ENCODE measurements at places on chromosomes 1 and 21. TPM values are rescaled to one million over a fixed set of nuclear protein-coding genes. Genes with fewer than 3 reads are reported as not detected.

GRCh38 chr1:155950829-155951228 is 9.4 kb downstream of the RXFP4 start:
- no peak for DNase-seq

DNA sequence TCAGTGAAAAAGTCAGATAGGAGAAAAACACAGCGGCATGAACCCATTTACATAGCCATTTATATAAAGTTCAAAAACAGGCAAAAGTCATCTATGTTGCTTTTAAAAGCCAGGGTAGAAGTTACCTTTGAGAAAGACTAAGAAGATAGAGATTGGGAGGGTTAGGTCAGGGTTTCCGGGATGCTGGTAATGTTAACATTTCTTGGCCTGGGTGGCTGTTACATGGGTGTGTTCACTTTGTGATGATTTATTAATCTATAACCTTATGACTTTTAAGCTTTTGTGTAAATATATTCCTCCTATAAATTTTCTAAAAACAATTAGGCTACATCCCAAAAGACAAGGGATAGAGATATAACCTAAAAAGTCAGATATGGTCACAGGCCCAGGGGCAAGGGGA is 15.0 kb upstream of the FAM20B start:
- DNase-seq, result no peak

DNA sequence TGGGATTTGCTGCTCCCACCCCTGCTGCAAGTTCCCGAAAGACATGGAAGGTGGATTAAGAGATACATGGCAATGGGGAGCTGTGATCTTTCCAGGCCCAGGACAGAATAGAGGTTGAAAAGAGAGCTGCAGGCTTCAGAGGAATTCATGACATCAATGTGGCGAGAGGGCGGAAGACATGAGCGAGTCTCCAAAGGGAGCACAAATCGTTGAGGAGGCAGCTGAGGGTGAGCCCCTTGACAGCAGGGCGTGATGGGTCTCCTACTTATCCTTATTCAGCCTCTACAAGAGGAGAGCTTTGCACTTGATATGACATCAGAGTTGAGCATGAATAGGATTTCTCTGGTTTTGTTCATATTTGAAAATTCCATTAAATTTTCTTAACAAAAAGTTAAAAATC is 45.5 kb upstream of the TACSTD2 start:
- DNase-seq, result no peak

LORICRIN gene
- total RNA-seq, result not detected

PRAMEF25 gene
- not detected for total RNA-seq

MTMR11 gene
- 0.24 TPM for total RNA-seq
